ENCODE measurements at places on chromosomes 2 and 18. TPM values are rescaled to one million over a fixed set of nuclear protein-coding genes. Genes with fewer than 3 reads are reported as not detected.

Gene CXCR2
- 0.09 TPM for total RNA-seq

Gene EFEMP1
- 1.9 TPM for total RNA-seq

Gene IL1F10
- total RNA-seq: not detected

Gene ECEL1
- 1.6 TPM for total RNA-seq

Gene CAPN14
- total RNA-seq: 0.21 TPM

Gene MRO
- not detected for total RNA-seq

Gene BIN1
- 94.9 TPM for total RNA-seq

Gene ZFP36L2
- 27.6 TPM for total RNA-seq

Gene BCL2L11
- total RNA-seq: 17.3 TPM

Gene SP140
- 0.07 TPM for total RNA-seq

GRCh38 chr2:195343942-195344530 is 313.0 kb upstream of the SLC39A10 start:
- no peak for DNase-seq

DNA sequence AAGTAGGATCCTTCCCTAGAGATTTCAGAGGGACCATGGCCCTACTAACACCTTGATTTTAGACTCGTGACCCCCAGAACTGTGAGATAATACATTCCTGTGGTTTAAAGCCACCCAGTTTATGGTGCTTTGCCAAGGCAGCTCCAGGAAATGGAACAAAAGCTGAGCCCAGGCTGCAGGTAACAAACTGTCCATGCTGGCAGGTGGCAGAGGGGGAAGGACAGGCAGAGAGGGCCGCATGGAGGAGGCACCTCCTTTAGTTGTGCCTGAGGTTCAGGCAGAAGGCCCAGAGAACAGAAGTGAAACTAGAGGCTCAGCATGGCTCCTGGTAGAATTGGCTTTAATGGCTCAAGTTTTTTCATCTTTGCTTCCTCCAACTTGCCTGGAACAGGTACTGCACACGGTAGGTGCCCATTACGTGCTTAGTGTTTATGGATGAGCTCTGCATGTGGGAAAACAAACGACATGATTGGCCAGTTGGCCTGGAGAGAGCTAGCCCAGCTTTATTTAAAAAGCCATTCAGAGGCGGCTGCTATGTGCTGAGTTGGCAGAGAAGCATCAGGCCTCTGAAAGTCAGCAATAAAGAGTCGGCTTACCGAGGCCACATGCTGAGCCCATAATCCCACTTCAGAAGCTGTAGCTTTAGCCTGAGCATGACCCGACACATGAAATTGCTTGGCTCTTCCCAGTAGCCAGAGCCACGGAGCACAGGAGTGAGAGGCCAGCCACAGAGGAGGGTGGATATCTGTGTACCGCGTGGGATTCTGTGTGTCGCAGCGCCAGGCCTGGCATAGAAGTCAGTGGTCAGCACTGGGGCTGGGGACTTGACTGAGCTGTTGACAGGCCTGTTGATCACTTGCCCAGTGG is 36.5 kb downstream of the HS1BP3 start:
- DNase-seq: no peak

DNA sequence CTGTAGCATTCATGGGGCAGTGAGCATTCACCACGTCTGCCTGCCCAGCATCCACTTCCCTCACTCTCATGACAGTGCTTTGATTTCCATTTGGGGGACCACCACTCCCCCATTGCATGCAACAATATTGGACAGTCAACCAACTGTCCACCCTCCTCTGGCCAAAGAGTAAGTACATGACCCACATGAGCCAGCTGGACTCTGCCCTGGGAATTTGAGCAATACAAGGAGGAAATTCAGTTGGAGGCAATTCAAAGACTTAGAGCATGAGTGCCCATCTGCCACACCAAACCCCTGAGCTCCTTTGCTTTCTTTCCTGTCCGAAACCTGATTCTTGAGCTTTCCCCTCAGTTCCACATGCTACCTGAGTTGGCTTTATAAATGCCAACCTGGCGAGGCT is 41.7 kb upstream of the PNO1 start:
- no peak for DNase-seq

GRCh38 chr18:2587788-2588187 is 16.4 kb downstream of the NDC80 start:
- no peak for DNase-seq

- DNase-seq: no peak
These were observed 37.2 kb downstream of the ZNF521 start for GRCh38 chr18:25314838-25315190.

GRCh38 chr2:70143314-70144150 is 47.3 kb downstream of the C2orf42 start:
- peak; percentile 56 for DNase-seq

DNA sequence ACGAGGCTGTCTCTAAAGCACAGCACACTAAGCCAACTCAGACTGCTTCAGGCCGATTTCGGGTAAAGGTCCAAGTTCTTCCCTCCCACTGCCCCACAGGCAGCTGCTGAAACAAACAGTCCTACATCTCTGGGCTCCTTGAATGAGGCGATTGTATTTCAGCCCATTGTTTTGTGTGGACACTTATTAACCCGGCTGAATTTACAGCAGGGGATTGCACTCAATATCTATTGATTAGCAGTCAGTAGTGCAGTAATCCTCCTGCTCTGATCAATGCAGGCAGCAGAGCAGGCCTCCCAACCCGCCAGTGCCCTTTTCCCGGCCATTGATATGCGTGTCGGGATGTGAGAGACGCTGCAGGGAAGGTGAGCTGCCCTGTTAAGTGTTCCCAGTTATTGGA is 330.1 kb downstream of the CMPK2 start:
- no peak for DNase-seq

GRCh38 chr2:168583710-168584521 is 127.8 kb downstream of the CERS6 start:
- DNase-seq: no peak

DNA sequence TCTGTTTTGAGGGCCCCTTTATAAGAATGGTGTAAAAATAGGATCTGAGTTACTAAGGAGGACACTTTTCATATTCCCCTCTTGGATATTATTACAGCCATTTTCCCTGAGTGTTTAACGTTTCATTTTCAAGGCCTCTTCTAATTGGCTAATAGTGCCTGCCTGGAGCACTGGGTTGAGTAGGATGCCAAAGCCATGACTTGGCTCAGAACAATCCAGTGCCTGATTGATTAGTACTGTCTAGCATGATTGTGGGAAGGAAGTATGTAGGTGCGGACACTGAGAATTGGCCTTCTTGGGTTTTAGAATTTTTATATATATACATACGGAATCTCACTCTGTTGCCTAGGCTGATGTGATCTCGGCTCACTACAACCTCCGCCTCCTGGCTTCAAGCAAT is 66.1 kb downstream of the NAB1 start:
- DNase-seq: no peak

GRCh38 chr18:64099244-64099643 is 49.6 kb downstream of the LINC00305 start:
- DNase-seq: no peak

DNA sequence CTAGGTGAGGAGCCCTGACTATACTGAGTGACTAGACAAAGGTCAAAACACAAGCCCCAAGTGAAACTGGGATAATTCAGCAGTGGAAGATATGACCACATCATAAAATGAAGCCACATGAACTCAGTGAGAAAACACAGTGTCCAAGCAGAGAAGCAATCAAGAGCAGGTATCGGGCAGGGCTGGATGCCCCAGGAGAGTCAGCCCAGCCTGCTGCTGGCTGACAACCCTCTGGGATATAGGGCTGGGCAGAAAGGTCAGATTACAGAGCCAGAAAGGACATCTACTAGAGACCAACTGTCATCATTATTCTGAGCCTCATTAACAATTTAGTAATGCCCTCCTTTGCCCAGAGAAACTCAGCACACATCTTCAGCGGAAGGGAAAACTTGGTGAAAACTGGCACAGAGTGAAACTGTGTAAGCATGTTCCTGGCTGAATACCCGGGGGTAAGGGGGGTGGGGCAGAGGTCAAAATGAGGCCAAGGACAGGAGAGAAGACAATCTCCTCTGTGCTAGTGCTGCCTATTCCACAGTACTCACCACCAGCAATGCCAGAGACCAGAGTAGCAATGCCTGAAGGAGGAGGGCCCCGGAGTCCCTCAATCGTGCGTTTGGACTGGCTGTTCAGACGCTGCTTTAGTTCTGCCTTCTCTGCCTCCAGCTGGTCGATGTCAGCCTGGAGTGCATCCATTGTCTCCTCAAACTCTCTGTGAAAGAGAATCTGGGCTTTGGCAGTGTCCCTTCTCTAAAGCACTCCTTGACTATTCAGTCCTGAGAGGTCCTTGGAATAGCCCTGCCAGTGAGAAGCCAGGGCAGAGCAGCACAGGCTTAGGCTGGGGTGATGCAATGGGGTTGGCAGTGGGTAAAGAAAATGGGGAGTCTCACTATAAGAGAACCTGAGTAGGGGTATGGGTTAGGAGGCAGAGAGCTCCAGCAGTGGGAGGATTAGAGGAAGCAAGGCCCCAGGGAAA is 15.3 kb downstream of the DCTN1 start:
- no peak for DNase-seq

DNA sequence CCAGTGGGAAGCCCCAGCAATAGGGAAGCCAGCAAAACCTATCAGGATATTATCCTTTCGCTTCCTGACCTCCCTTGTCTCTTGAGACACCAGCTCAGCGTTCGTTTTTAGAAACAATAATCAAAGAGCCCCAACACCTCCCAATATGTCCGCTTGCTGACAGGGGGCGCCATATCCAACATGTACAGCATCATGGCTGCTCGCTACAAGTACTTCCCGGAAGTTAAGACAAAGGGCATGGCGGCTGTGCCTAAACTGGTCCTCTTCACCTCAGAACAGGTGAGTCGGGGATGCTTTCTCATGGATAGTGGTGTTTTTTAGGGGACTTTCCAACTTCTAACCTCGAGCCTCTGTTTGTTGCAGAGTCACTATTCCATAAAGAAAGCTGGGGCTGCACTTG is 28.7 kb downstream of the GAD1 start:
- no peak for DNase-seq

DNA sequence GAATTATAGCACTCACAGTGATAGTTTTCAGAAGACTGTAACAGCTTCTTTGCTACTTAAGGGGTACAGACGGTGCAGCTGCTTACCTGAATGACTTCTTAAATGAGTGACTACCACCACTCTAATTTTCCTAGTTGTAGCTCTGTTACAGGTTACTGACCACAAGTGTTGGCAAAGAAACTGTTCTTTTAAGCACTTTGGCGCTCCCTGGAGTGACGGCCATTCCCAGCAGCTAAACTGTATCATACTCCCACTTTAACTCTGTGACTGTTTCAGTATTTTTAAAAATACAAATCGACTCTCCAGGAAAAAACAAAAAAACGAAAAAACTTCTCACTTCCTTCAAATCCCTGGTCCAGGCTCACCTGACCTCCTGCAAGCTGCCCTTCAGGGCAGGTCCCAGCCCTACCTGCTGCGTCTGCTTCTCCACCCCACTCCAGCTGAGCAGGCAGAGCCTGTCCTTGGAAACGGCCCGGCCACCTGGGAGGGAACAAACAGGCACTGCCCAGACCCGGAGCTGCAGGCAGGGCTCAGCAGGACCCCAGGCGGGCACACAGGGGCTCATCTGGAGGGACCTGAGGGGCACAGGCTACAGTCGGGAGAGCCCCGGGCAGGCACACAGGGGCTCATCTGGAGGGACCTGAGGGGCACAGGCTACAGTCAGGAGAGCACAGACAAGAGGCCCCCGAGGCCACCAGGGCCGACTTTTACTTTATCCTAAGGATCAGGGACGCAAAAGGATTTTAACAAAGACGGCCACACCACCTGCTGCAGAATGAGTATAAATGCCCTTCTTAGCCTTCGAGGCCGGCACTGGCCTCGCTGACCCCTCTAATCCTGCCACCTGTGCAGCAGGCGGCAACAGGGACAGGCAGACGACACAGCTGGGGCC is 24.5 kb downstream of the SLC66A2 start:
- no peak for DNase-seq

GRCh38 chr18:53234610-53235009 is 894.6 kb downstream of the DCC start:
- no peak for DNase-seq

- no peak for DNase-seq
These were observed 157.0 kb upstream of the TNP1 start for GRCh38 chr2:217016796-217017419.

GRCh38 chr2:196370381-196370780 is 199.0 kb upstream of the STK17B start:
- no peak for DNase-seq

DNA sequence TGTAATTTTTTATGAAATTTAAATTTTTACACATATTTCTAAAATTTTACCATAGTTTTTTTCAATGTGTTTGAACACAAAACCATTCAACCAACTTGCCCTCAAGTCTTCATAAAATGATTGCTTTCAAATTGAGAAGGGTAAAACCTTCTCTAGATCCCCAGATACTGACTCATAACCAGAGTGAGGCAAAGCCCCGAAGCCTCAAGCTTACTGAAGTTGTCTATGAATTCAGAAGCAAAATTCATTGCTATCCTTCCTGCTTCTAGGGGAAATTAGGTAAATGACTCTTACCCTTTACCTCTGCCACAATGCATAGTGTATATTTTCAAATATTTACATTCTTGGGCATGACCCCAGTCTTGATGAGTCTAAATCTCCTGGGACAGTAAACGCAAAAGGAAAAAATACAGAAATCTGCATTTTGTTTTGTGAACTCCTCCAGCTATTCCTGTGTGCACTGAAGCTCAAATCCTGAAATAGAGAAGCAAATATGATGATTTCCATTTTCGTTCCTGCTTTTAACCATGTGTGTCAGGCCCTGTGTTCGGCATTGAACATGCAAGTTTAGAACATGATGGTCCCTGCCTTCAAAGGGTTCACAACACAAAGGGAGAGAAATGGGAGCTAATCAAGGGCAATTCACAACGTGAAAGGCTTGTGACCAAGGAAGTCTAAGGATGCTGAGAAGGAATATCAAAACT is 246.3 kb downstream of the SUCLG1 start:
- DNase-seq: no peak

- DNase-seq: no peak
These were observed 86.1 kb upstream of the SCG2 start for GRCh38 chr2:223688094-223688835.

DNA sequence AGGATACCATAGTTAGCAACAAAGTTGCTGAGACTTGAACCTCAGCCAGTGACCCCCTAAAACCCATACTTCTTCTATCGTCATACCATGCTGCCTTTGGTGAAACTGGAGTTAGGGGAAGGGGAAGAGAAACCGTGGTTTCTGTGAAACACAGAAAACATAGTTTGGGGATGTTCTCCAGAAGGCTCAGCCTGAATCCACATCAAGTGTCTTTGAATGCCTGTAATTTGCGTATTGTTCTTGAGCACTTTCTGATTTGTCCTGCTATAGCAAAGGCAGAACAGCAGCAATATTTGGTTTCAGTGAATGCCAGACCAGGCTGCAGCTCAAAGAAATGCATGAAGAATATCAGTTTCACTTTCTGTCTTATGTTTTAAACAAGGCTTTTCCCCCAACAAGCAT is 258.7 kb downstream of the TTC32 start:
- no peak for DNase-seq

- DNase-seq: peak; percentile 55
These were observed 43.9 kb upstream of the NEMP2 start for GRCh38 chr2:190578158-190579057.

GRCh38 chr2:322326-322725 is 34.4 kb upstream of the ALKAL2 start:
- no peak for DNase-seq

DNA sequence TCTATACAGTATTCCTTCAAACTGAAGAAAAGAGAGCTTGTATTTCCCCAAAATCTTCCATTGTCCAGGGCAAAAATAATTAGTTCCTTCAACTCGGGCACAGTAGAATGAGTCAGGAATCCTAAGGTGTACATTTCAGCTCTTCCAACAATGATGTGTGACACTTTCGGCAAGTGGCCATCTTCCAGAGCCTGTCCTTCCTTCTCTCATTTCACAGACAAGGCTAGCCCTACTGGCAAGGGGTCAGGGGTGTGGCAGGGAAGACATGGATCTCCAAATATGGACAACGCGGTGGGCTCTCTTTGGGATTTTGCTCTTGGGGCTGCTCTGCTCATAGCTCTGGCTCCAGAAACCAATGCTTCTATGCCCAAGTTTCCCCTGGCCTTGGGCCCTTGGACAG is 6.0 kb downstream of the B4GALT6 start:
- DNase-seq: no peak
